ENCODE measurements at places on chromosomes 1 and 21. TPM values are rescaled to one million over a fixed set of nuclear protein-coding genes. Genes with fewer than 3 reads are reported as not detected.

GRCh38 chr1:18322368-18323032 is 158.2 kb upstream of the KLHDC7A start:
- no peak for DNase-seq

- no peak for DNase-seq
Observed at GRCh38 chr1:26005434-26006105, 7.7 kb upstream of the PAFAH2 start.

DNA sequence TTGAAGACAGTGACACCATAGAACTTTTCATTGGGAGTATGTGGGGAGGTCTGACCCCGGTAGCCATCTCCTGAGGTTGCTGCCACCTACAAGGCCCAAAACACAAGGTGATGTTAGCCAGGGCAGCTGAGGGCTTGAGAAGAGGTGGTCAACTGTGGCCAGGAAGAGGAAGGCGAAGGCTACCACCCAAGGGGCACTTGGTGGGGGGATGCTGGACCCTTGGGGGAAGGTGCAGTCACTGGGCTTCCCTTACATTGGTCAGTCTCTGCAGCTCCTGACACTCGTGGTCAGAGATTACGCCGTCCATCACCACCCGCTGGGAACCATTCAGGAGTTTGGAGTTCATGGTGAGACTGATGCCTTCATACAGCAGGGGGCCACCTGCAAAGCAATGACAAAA is 12.2 kb upstream of the CLDN19 start:
- no peak for DNase-seq

- DNase-seq: no peak
Observed at GRCh38 chr1:202376247-202376646, 27.7 kb downstream of the PPP1R12B start.

- DNase-seq: no peak
Observed at GRCh38 chr1:40650075-40650474, 15.4 kb downstream of the RIMS3 start.

DNA sequence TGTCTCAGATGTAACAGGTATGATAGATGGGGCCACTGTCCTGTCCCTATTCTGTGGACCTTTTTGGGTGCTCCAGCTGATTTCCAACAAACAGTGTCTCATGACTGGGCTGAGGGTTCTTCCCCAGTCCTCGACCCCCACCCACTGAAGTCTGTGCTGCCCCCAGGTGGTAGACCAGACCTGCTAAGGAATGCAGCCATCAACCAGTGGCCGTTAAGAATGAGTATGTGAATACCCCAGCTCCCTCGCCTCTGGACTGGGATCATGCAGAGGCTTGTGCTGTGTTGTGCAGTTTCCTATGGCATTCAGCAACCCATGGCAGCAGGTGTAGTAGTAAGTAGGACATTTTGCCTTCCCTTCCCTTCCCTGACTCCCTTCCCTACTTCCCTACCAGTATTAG is 183.1 kb upstream of the KAZN start:
- DNase-seq: no peak

DNA sequence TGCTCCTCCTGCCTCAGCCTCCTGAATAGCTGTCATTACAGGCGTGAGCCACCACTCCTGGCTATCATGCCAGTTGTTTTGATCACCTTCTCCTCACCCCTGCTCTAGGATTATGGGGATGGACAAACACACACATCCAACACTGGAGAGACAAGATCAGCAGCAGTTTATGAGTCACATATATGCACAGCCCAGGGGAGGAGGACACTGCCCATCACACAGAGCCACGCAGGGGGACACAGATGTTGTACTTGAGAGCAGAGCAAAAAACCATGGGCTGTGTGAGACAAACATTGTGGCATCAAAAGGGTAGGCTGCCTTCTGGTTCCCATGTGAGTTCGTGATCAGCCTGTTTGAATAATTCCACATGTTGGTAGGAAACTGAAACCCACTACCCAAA is 32.1 kb downstream of the EDARADD start:
- peak; percentile 23 for DNase-seq

DNA sequence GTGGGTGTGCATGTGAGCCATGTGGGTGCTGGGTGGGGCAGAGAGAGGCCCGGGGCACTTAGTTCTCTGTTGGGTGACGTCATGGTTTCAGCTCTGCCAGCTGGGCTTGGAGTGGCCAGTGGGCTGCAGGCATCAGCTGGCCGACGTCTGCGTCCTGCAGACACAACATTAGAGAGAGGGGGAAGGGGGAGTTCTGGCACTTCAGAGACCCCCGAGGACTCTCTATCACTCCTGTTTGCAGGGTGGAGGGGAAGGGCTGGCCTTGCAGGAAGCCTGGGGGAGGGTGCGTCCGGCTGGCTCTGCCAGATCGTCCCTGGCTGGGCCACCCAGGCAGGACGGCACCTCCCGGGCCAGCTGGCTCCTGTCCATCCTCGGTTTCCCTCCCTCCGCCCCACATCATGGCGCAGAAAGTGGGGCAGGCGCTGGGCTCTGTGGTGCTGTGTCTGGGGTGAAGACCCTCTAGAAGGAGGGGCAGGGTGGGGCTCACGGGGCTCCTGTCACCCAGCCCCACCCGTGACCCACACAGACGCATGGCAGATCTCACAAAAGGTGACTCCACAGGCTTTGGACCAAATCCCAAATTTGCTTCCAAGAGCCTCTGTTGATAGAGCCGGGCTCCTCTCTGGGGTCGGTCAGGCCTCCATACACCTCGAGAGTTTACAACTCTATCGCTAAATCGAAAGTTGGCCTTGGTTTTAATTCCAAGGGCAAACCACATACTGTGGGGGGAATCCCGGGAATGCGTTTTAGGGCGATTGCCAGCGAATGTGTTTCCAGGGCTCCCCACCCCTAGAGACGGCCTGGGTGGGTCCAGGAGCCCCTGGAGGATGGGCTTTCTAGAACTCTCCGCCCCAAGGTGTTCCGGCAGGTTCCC is 73.4 kb upstream of the TTC34 start:
- DNase-seq: no peak

GRCh38 chr1:94543893-94544635 is 2.5 kb upstream of the F3 start:
- no peak for DNase-seq

- no peak for DNase-seq
Observed at GRCh38 chr1:92910081-92910480, 51.2 kb downstream of the DIPK1A start.

DNA sequence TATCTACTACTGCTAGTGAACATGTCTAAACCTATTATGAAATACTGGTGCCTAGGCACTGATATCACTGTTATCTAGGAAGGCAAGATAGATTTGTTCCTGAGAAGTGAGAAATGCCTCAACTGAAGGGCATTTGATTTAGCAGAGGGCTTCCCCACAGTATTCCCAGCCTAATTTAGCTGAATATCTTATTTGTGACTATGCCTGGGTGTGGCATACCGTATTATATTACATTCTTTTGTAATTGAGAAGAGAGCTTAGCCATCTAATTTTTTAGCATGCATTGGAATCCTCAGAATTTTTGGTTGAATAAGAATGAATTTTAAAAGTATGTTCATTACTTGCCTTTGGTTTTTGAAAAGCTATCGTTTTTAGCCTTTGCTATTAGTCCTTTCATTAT is 99.1 kb downstream of the ZP4 start:
- DNase-seq: no peak

- DNase-seq: no peak
Observed at GRCh38 chr1:179441501-179441900, 75.7 kb downstream of the AXDND1 start.

DNA sequence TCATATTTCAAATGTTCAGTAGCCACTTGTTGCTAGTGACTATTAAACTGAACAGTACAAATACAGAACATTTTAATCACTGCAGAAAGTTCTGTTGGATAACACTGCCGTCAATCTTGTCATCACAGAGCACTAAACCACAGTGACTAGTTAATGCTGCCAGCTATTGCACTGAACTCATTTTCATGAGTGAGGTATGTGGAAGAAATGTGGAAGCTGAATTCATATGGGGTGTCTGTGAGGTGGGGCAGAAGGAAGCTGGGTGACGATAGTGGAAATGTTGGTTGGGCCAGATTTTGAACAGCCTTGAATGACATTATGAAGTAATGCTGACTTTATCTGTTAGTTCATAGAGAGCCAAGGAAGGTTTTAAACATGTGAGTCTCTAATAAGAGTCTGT is 49.6 kb downstream of the OSBPL9 start:
- peak; percentile 80 for DNase-seq

DNA sequence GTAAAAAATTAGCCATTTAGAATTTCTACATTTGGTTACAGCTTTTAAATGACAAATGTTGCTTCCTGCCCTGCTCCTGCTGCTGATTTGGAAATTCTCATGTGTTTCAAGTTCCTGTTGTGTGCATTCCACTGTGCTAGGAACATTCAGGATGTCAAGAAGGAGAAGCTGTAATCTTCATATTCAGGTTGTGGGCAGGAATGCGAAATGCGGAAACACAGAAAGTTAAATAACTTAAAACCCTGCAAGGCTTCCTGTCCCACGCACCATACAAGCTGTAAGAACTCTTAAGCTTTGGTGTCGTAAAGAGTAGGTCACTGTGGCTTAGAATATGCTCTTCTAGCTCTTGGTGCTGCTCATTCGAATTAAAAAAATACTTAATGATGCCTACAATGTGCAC is 52.6 kb downstream of the S100B start:
- peak; percentile 54 for DNase-seq

- no peak for DNase-seq
Observed at GRCh38 chr1:22808186-22808675, 97.6 kb downstream of the EPHB2 start.

- DNase-seq: peak; percentile 95
Observed at GRCh38 chr1:231626535-231626950, at the start of gene DISC1. Gene DISC1, plus strand, starts transcription at chr1:231626790. Its CDS starts 78 bp downstream, at chr1:231626868.

Gene TMPRSS15
- total RNA-seq: not detected

Gene FNDC5
- 68.3 TPM for total RNA-seq

Gene GNG12
- total RNA-seq: 29.1 TPM

Gene RPF1
- 41.5 TPM for total RNA-seq

Gene PLPPR5
- total RNA-seq: not detected

Gene OVAAL
- total RNA-seq: 0.70 TPM

Gene STPG1
- 2.0 TPM for total RNA-seq

Gene HSPA13
- 18.4 TPM for total RNA-seq

Gene ARHGEF10L
- 49.3 TPM for total RNA-seq

Gene FHAD1
- not detected for total RNA-seq

Measured in right atrium auricular region (tissue), 2 donors.